Adrenal gland (tissue), 19 donors: ENCODE measurements at places on chromosomes 1 and 21. TPM values are rescaled to one million over a fixed set of nuclear protein-coding genes. Genes with fewer than 3 reads are reported as not detected.

LRRC53 gene
- polyA plus RNA-seq, result not detected

MAP10 gene
- polyA plus RNA-seq, result 2.7 TPM

SPATA6 gene
- polyA plus RNA-seq, result 7.3 TPM

FMO5 gene
- 4.8 TPM for polyA plus RNA-seq
